ENCODE measurements at places on chromosomes 12 and 14.

- no peak for DNase-seq
Observed at GRCh38 chr12:63875703-63876102, 31.2 kb downstream of the SRGAP1 start.

DNA sequence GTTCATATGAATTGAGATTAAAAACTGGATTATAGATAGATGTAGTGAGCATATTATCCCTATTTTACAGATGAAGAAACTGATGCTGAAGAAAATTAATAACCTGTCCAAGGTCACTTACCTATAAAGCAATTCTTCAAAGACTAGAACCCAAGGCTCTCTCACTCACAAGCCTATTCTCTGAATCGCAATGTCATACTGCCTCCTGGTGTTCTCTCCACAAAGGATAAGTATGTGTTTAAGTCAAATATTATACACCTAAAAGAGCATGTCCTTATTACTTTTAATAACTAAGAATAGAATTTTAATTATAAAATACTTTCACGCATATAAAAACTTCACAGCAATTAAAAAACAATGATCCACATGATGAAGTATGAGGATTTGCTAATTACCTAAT is 721.3 kb upstream of the USP15 start:
- no peak for DNase-seq

- no peak for DNase-seq
Observed at GRCh38 chr14:21038441-21039422, 3.4 kb upstream of the RNASE7 start.

DNA sequence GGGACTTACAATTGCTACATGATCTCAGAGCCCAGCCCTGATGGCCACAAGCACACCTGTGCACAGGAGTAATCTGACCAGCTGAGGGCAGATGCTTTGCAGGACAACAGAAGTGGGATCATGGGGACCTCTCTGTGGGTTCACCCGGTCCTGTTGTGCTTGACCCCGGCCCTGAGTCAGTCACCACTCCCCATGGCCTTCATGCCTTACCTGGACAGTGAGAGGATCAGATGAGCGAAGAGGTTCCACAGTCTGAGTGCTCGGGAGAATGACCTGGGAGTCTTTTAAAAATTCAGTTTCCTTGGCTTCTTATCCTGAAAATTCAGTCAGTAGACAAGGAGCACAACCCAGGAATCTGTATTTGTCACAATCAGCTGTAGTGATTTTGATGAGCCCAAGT is 88.1 kb downstream of the NTF3 start:
- no peak for DNase-seq

GRCh38 chr14:72776701-72777261 is 117.1 kb downstream of the DPF3 start:
- DNase-seq: no peak

- no peak for DNase-seq
Observed at GRCh38 chr12:19181666-19182426, 52.3 kb downstream of the PLEKHA5 start.

DNA sequence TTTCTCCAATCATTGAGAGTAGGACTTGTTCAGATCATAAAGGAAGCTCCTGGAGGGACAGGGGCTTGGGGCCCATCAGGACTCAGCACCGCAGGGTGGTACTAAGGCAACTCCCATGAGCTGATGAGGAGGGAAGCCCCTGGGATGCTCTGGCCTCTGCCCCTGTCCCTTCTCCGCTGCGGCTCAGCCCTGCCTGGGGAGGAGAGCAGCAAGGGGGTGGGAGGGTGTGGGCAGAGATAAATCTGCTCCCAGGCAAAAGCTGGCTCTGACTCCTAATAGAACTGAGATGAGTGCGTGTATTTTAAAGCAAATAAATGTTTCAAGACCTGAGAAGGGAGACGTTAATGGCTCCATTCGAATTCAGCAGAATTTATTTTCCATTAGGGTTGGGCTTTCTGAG is 52.0 kb upstream of the CHST11 start:
- DNase-seq: no peak

DNA sequence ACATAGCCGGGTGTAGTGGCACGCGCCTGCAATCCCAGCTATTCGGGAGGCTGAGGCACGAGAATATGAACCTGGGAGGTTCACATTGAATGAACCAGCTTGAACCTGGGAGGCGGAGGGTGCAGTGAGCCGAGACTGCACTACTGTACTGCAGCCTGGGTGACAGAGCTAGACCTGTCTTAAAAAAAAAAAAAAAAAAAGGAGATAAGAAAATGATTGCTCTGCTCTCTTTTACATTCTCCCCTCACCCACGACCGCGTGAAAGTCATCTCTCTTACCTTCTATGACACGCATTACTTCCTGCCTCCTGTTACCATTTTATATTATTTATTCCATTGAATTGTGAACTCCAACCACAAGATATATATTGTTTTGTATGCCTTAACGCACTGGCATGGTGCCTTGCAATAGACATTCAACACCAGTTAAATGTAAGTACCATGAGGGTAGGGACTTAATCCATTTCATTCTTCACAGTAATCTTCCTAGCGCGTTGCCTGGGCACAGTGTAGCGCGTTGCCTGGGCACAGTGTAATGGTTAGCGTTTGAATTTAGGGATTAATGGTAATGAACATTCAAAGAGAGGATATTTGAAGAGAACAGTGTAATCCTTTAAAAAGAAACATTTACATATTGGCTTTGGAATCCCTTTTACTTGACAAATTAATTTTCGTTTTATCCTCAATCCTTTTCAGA is 2.7 kb downstream of the RAP1B start:
- DNase-seq: no peak

DNA sequence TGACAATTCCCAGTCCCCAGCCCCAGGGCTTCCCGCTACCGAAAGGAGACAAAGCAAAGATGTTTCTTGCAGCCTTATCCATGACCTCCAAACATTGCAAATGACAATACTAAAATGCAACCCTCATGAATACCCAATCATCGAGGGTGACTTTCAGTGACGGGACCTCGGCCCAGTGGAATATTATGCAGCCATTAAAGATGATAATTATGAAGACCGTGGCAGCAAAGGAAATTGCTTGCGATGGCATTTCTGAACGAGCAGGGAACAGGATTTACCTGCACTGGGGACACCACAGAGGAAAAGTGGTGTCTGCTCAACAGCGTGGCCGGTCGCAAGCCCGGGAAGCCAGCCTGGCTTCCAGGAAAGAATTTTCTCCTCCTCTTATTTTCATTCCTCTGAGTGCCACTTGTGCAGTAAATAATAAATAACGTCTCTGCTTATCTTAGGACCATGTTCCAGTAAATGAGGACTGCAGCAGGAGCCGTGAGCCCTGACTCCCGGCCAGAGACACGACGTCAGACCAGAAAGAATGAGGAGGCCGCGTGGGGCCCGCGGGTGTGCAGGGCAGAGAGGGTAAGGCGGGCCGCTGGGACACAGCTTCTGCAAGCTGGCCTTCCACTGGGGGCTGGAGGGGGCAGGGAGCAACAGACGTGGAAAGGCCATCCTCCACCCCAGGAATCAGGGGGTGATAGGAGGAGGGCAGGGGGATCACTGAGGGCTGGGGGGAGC is 6.6 kb downstream of the C14orf180 start:
- DNase-seq: no peak

DNA sequence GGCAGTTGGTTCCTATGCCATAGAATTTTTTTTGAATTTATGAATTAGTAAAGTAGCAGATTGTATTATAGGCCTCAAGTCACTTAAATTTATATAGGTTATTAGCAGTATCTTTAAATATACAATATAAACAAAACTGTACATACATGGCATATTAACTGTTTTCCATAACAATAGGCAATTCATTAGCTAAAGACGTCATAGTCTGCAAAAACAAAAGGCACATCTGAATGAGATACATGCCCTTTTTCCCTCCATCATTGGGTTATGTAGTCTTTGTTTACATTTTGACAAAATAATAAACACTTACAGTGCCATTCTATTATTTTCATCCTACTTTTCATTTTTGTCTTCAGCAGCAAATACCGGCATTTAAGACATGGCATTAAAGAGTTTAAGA is 1.1 kb upstream of the VCPKMT start:
- DNase-seq: no peak

GRCh38 chr12:110355073-110355472 is 48.4 kb downstream of the ANAPC7 start:
- DNase-seq: peak; percentile 55

DNA sequence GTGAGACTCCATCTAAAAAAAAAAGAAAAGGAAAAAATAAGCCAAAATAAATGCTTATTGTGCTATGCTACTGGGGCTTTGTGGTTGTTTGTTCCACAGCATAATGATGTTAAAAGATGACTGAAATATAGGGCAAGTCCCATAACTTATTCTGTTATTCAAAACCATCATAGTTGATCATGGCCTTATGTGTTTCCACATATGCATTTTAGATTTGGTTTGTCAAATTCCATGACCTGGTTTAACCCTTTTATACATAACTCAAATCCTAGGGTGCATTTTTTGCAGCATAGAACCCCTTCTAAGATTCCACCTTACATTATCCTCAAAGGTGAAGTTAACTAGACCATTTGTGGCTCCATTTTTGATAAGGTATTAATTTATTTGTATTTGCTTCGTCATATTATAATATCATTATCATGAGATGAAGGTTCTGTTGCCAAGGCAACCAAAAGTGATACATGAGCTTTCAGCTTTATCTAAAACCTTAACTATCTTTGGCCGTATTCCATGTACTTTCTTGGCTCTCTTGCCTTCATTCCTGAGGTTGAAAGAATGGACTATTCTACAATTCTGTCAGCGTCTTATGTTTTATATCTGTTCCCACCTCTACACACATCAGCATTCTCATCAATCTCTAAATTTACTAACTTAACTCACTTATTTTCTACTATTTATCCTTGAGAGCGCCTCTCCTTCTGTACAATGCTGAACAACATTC is 138.7 kb upstream of the DYRK2 start:
- DNase-seq: no peak

GRCh38 chr12:78403136-78403535 is 461.4 kb upstream of the SYT1 start:
- DNase-seq: no peak

DNA sequence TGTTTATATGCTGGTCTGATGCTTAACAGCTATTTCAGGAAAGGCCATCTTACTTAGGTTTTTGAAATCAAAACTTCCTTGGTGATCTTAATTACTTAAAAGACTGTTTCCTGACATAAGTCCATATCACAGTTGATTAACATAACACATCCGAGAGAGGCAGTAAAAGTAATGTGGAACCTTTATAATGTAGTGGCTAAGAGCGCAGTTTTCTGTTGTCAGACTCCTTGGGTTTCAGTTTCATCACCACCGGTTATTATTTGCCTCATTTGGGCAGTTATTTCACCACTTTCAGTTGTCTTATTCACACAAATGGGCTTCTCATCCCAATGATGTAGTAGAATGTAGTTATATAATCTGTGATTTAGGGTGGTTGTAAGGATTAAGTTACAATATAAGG is 30.9 kb downstream of the TBC1D15 start:
- DNase-seq: peak; percentile 21

DNA sequence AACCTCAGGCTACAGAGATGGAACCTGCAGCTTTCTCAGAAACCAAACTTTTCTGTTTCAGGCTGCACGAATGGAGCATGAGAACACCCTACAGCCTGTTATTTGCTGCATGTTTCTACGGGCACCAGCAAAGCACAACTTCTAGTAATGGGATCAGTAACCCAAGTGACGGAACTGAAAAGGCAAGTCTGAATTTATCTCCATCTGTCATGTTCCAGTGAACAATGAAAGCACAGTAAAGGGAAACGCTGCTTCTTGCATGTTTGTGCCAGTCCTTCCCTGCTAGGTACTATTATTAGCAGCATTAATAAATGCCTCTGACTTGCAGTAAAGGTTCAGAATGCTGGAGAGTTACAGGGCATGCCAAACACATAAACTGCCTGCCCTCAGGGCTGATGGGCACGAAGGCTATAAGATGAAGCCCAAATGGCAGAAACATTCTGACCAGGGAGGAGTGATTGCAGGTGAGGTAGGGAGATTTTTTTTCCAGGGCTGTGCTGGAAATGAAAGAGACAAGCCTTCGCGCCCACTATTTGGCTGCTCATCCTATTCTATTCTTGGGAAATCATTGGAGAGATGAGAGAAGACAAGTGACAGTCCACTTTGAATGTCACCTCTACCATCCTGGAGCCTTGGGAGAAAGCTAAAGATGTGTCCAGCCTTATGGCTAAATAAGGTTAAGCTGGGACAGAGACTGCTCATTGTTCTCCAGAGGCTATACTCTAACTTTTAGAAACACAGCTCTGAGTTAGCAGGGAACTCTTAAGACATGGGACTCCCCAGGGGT is 100.4 kb upstream of the PLXNC1 start:
- DNase-seq: no peak

GRCh38 chr14:32075672-32076277 is 1.3 kb upstream of the ARHGAP5 start:
- DNase-seq: no peak

- no peak for DNase-seq
Observed at GRCh38 chr12:27291862-27292261, 40.8 kb upstream of the BMAL2 start.

DNA sequence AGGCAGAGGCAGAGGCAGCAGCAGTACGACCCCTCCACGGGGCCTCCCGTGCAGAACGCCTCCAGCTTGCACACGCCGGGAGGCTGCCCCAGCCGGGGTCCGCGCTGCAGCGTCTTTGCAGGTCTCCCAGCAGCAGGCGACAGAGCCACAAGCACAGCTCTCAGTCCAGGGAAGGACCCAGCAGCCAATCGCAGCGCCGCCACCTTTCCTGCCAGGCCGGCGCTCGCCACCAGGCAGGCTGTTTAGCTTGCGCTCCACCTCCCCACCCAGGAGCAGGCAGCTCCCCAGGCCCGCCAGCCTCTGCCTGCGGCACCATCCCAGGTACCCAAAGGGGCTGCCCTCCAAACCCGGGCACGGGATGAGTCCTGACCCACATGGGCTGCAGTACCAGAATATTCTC is 25.2 kb downstream of the DDX51 start:
- DNase-seq: no peak

GRCh38 chr12:6465467-6466183 is 4.9 kb downstream of the VAMP1 start:
- peak; percentile 75 for DNase-seq

GRCh38 chr12:100666588-100666987 is 93.1 kb downstream of the GAS2L3 start:
- DNase-seq: no peak

DNA sequence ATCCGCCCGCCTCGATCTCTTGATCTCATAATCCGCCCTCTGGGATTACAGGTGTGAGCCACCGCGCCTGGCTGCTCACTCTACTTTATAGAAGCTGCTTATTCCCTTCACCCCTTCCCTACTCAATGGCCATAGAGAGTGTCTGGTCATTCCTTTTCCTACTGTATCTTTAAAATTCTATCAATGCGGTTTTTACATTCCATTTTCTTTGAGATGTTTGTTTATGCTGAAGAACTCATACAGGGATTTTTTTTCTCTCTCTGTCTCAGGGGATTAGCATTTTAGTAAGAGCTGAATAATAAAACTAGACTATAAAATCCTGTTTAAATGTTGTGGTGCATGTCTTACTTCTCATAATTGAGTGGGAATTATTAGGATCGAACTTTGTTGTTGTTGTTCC is 218.6 kb upstream of the FOXN3 start:
- DNase-seq: no peak

Data from B cell (primary cell).